ENCODE measurements at places on chromosomes 12 and 14.
A peak's percentile ranks its signal among the peaks of the same experiment; 100 is the strongest.

DNA sequence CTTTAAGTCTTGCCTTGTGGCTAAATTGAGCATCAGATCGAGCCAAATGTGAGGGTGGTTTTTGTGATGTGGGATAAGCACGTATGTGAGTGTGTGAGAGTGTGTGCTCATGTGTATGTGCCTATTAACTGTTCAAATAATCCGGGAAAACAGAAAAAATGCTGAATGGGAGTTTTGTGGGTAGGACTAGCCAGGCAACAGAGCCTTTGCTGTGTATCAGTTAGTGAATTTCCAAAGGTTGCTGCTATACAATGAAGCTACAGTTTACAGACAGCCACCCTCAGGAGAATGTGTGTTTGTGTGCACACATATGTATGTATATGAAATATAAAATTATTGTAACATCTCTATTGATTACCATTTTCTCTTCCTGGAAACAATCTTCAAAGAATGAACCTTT is 154.0 kb downstream of the SOX5 start:
- no peak for DNase-seq

DNA sequence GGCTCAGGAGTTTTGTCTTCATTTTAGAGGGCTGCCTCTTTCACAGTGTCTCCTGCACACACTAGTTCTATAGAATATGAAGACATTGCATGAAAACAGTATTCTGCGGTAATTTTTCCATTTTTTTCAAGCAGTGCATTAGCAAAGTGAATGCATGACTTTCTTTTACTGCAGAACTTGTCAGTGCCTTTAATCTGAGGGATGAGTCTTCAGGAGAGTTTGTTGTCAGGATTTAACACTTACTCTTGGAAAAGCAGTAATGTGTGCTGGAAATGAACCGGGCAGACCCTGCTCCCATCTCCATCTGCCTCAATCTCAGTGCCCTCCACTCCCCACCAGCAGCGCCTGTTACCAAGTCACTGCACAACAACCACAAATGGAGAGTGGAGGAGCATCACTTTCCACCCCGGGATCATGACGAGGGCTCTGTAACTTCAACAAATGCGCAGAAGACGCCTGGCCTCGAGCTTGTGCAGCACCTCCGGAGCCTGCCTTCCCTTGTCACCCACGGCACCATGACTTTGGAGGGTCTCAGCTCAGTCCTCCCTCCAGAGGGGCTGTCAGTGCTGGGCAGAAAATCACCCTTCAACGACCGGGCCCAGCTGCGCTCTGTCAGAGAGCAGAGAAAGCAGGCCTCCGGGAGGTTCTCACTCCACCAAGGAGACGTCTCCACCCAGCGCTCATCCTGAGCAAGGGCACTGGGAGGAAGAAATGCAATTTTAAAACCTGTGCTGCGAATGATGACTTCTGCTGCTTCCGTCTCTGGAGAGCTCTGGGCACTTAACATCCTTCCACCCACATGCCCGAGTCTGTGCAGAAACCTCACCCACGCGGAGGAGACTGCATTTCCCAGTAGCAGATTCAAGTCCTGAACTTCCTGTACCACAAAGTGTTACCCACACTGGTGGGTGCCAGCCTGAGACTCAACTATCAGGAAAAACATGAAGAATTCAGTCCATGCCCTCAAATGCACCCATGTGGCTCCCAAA is 255.7 kb downstream of the ADGRD1 start:
- no peak for DNase-seq

DNA sequence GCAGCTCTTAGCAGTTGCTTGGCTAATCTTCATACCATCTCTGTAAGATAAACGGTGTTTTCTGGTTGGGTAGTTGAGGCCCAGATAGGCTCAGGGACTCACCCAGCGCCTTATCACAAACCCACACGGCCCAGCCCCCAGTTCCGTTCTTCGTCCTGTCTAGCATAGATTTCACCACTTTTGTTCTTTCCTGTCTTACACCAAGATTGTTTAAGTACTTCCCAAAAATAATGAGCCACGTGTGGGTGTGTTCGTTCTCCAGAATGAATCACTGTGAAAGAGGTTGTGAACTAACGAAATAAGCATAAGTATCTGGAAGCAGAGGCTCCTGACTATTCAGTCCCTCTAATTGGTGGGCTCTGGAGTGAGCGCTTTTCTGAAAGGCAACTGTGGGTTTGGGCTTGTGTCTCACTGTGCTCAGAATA is 21.4 kb downstream of the ACVR1B start:
- DNase-seq: no peak

DNA sequence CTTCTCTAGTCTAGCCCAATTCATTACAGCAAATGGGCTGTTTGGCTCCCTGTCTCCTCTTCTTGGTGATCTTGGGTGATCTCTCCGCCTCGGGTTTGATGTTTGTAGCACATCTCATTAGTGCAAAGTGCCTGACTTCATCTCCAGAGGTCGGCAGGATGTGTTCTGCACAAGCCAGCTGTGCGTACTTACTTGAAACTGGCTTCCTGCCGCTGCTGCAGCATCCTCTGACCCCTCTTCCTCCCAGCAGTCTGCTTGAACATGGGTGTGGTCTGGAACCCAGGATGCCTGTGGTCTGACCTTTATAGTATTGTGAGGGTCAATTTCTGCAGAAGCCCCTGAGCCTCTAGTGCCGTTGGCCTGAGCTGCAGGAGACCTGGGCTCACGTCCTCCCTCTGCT is 99.2 kb downstream of the BEGAIN start:
- no peak for DNase-seq

DNA sequence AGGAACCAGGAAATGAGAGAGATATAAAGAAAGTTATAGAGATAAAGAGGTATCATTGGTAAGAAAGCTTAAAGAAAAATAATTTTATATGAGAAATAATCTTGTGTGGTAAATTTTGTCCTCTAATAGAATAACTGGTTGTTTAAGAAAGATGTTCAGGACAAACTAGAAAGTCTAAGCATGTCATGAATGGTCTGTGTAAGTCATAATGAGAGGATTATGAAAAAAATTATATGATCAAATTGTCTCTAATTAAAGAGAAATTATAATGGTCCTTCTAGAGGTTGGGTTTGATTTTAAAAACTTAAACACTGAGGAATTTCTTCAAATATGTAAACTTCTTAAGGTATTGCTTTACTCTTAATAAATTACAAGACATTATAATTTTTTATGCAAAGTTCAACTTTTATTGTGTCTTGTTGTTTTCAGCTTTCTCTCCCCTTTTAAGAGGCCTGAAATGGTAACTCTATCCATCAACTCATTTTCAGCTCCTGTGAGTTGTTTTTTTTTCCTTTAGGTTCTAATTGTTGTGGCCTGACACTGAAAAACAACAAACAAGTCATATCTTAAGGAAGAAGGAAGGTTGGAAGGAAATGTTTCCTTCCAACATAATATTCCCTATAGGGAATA is 88.2 kb upstream of the CNOT2 start:
- DNase-seq: no peak

- DNase-seq: no peak
Measured at GRCh38 chr12:39003541-39004155, 98.3 kb upstream of the CPNE8 start.

DNA sequence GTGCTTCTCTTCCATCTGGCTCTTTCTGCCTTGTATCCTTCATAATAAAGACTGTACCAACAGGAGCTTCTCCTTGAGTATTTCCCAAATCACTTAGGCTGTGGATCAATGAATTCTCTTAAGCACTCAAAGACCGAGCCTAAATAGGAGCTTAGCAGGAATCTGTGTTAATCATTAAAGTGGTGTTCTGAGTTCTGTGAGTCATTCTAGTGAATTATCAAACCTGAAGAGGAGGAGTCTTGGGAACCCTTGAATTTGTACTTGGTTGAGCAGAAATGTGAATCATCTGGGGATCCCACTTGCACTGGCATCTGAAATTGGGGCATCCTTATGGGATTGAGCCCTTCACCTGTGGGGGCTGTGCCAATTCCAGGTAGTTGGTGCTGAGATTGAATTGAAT is 946.2 kb downstream of the BCL11B start:
- DNase-seq: no peak

- no peak for DNase-seq
Measured at GRCh38 chr12:108133482-108133881, 4.4 kb downstream of the WSCD2 start.

DNA sequence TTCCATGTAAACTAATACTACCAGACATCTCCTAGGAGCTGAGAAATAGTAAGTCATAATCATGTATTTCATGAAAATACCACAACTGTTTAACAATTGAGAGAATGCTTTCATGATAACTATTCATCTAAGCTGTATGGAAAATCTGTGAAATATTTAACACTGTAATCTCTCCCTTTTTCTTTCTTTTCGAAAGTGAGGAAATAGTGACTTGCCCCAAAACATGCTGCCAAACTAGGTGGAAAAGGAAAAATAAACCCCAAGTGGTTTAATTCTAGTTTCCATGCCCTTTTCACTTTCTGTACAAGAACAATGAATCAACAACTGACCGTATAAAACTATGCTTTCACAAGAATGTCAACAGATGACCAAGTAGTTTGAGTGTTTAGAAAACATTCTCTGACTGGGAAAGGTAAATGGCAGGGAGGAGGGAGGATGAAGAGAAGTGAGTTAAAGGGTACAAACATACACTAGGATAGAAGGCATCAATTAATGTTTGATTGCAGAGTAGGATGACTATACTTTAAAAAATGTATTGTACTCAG is 147.5 kb upstream of the AVPR1A start:
- no peak for DNase-seq

DNA sequence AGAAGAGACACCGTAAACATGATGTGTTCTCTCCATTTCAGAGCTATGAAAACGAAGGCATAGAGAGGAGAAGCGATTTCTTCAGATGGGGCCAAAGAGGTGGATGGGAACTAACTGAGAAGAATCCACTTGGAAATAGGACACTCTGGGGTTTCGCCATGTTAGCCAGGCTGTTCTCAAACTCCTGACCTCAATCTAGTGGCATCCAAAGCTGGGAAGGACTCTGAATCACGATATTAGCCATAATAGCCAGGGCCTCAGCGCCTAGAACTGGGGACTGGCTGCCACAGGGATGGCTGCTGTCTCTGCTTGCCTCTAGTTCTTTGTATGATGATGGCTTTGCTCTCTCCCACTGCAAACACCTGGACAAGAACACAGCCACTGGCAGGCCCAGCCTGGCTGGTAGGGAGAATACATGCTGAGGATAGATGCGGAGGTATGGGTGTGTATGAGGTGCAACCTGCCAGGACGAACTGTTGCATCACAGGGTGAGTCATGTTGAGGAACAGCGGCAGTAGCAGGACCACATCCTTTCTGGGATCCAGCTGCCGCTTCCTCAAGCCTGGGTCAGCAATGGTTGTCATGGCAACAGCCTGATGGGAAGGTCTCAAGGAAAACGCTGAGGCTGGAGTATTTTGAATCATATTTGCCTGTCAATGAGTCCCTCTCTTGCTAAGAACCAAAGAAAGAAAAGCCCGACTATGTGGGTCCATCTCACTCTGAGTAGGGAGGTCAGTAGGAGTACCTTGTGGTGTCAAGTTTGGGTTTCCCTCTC is 31.1 kb downstream of the CCDC177 start:
- DNase-seq: peak; percentile 86

- DNase-seq: peak; percentile 61
Measured at GRCh38 chr14:20494935-20495766, 10.2 kb upstream of the RNASE10 start.

DNA sequence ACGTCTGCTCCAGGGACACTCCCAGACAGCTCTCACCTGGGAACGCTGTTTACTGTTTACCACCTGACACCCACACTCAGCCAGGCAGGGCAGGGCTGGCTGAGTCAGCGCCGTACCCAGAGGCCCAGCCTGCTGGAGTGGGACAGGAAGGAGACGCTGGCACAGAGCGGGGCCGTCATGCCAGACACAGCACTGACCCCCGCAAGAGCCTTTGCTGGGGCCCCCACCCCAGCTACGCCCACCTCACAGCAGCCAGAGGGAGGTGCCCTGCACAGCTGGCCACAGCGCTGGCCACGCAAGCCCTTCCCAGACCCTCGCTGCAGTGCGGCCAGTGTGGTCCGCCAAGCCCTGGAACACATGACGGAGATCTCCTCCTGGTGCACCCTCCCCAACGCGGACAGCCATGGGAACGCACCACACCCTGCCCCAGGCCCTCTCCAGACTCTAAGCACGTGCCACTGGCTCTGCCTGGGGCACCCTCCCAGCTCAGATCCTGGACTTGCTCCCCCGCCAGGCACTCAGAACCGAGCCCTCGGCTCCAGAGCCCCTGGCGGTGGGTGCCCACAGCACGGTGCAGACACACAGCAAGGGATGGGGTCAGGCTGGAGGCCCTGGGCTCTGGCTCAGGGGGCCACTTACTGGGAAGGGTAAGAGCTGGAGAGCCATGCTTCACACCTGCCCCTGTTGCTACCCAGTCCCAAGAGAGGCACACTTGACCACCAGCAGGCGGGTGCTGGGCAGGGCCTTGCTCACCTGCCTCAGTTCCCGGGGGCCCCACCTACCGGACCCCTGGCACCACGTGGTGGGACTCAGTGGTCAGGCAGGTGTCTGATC is 5.7 kb downstream of the AHNAK2 start:
- DNase-seq: peak; percentile 54

DNA sequence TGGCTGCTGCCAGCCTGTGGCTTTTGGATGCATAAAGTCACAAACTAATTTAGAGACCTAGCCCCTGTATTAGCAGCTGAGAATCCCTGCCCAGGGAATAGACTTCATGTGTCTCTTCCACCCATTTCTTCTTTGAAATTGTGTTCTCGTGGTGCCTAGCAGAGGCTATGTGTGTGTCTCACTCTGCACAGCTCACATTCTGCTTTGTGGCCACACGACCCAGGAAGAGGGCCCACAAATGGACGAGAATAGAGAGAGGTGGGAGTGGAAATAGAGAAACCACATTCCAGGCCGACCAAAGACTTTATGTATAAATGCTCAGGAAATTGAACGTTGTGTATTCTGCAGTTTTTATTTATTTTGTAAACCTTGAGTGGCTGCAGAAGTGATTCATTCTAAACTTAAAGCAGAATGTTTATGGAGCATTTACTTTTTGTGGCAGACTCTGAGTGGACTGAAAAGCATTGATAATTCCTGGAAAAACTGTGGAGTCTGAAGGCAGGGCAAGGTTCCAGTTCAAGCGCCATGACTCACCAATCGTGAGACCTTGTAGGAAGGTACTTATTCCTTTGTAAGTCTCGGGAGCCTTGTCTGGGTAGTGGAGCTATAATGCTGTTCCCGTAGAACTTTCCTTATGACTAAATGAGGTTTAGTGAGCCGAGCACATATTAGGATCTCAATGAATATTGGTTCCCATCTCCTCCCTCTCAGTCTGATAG is 9.1 kb downstream of the B4GALNT3 start:
- DNase-seq: no peak

DNA sequence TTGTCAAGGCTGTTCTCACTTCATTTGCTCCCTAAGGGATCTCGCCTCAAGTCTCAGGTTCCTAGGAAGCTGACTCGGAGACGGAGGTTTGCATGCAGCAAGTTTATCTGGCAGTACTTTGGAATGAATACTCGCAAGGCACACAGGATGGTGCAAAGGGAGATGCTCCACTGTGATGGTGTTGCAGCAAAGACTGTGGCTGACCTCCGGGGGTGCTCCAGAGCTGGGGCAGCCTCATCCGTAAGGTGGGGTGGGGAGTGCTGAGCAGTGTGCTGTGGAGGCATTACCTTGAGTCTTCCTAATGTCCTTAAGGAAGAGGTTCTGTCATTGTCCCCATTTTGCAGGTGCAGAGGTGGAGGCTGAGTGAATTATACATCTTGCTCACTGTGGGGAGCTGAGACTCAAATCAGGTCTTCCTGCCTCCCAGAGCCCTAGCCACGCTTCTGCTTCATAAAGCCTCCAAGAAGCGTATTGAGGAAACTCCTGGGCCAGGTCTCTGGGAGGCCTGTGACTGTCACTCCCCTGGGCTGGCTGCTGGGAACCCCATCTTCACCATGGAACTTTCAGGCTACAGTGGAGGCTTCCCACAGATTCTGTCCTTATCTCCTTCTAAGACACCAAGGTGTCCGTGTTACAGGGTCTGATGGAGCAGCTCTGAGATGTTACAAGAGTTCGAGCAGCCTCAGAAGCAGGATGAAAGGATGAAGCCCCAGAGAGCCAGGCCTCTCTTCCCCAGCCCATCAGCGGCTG is 39.5 kb downstream of the GALNT16 start:
- no peak for DNase-seq
